ENCODE measurements at places on chromosomes 1 and 21.

GRCh38 chr1:159577446-159577845 lies 10.2 kb upstream of the APCS start:
- no peak for DNase-seq

GRCh38 chr1:64387389-64388285 lies 82.3 kb upstream of the CACHD1 start:
- DNase-seq = no peak

GRCh38 chr21:32371913-32372314 lies 20.9 kb downstream of the URB1 start:
- DNase-seq = no peak

GRCh38 chr1:6884652-6885153 lies 99.4 kb downstream of the CAMTA1 start:
- DNase-seq = no peak

GRCh38 chr1:223242382-223242955 lies 99.4 kb upstream of the TLR5 start:
- DNase-seq = no peak

GRCh38 chr1:21216835-21217811 lies 40.4 kb upstream of the EIF4G3 start:
- DNase-seq = no peak

GRCh38 chr1:243482141-243483022 lies 226.5 kb downstream of the SDCCAG8 start:
- no peak for DNase-seq

DNA sequence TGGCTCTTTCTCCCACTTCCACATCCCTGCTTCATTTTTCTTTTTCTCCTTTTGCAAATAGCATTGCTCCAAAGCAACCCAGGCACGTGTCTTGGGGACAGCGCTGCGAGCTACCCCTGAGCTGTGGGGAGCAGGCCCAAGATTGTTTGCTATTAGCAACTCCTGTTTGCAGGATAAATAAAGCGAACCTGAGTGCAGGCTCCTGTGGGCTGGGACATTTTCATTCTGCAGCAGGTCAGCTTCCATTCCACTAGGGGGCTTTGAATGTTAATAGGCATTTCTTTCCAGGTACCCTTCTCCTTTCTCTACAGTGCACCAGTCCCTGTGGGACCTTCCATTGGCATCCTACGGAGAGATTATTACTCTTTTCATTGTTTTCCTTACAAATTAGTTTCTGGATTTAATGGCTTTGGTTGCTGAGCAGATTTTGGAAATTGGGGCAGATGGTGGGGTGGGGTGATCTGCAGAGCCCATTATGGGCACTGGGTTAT lies 54.0 kb downstream of the OLFML3 start:
- no peak for DNase-seq

DNA sequence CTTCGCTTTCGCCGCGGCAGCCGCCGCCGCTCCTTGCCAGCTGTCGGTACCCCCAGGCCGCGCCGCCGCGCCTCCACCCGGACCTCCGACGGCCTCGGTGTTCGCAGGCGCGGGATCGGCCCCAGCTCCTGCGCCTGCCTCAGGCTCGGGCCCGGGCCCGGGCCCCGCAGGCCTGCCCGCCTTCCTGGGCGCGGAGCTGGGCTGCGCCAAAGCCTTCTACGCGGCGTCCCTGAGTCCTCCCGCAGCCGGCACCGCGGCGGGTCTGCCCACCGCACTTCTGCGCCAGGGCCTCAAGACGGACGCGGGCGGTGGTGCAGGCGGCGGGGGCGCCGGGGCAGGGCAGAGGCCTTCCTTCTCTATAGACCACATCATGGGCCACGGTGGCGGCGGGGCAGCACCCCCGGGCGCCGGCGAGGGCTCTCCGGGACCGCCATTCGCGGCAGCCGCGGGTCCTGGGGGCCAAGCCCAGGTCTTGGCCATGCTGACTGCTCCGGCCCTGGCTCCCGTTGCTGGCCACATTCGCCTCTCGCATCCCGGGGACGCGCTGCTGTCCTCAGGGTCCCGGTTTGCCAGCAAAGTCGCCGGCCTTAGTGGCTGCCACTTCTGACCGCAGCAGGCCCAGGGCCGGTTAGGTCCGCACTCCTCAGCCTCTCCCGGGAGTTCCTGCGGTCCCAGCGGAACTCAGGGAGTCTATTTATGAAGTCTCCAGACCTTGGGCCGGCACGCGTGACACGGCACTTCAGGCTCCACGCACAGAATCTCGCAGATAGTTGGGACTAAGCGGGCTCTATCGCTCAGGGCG lies 1.4 kb downstream of the FOXD2 start:
- no peak for DNase-seq

DNA sequence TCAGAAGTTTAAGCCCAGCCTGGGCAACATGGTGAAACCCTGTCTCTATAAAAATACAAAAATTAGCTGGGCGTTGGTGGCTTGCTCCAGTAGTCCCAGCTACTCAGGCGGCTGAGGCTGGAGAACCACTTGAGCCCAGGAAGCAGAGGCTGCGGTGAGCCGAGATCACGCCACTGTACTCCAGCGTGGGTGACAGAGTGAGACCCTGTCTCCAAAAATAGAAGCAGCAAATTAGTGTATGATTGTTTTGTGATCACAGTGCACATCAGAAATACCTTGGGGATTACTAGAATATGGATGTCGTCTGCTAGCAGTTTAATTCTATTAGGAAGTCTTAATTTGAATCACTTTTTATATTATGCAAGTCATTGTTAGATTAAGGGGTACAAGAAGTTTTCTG lies 59.0 kb downstream of the ZBTB17 start:
- DNase-seq = no peak

- no peak for DNase-seq
Observed at GRCh38 chr1:6343506-6344405, 49.8 kb downstream of the ACOT7 start.

DNA sequence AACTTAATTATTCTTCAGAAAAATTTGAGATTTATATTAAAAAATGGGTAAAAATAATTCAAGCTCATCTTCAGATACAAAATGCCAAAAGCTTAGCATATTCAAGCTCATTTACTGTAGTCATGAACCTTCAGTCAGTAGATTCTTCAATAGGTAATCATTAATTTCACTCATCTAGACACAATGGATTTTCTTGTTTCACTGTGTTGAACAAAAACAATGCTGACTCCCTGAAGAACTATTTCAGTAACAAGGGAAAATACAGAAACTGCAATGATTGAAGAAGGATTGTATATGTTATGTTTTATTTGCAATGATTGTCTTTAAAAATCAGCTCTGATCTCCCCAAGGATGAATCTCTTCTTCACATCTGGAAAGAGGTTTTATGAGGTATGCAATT lies 9.2 kb upstream of the HOOK1 start:
- DNase-seq = no peak

DNA sequence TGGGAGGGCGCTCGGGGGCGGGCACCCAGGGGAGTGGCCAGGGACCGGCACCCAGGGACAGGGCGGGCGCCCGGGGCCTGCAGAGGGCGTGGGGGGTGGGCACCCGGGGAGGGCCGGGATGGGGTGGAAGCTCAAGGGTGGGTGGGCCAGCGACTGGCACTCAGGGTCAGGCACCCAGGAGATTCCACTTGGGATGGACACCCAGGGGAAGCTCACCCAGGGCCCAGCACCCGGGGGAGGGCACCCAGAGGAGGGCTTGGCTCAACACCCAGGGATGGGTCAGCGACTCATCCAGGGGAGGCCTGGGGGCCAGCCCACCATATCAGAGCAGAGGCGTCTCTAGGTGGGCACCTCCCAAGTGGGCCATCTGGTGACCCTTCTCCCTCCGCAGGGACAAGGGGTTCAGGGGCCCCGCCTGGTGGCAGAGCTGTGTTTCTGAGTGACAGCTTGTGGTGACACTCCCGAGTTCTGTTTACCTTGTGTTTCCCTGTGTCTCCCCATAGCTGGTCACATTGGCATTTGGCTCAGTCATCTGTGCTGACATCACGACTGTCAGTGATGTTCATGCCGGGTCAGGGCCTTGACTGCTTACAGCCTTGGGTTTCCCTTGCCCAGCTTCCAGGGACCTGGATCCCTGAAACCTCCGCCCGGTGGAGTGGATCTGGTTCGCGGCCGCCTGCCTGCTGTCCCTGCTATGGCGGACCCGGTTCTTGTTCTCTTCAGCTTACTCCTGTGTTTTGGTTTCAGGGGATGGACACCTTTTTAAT lies 749 bp downstream of the IBA57 start:
- no peak for DNase-seq

- DNase-seq = no peak
Observed at GRCh38 chr1:174938281-174939007, 61.3 kb upstream of the CACYBP start.

Measured in NCI-H1436 treated with DMSO at 0.1 percent for 48 hours (cell line).